ENCODE measurements at places on chromosomes 11 and 22. TPM values are rescaled to one million over a fixed set of nuclear protein-coding genes. Genes with fewer than 3 reads are reported as not detected.

OR51A7 gene
- total RNA-seq, result not detected

PHOX2A gene
- total RNA-seq, result not detected

EMID1 gene
- 18.9 TPM for total RNA-seq

TREH gene
- not detected for total RNA-seq

OR4A16 gene
- total RNA-seq, result not detected

GAL3ST3 gene
- total RNA-seq, result 3.9 TPM

DGCR6 gene
- 3.1 TPM for total RNA-seq

JRKL gene
- total RNA-seq, result 10.6 TPM

TEX12 gene
- total RNA-seq, result not detected

MCAT gene
- 24.0 TPM for total RNA-seq

TRIM22 gene
- total RNA-seq, result 0.89 TPM

TCN2 gene
- 22.9 TPM for total RNA-seq

OR8D1 gene
- total RNA-seq, result not detected

SLC22A25 gene
- not detected for total RNA-seq

PITPNB gene
- 72.6 TPM for total RNA-seq

HPS5 gene
- 17.6 TPM for total RNA-seq

FOLR2 gene
- total RNA-seq, result not detected

C11orf52 gene
- 16.2 TPM for total RNA-seq

DCHS1 gene
- total RNA-seq, result 54.7 TPM

AQP11 gene
- total RNA-seq, result 2.2 TPM

SYT8 gene
- 0.69 TPM for total RNA-seq

ARHGAP20 gene
- 0.07 TPM for total RNA-seq

OR52H1 gene
- 0.26 TPM for total RNA-seq

CCDC15 gene
- 3.8 TPM for total RNA-seq

HTR3A gene
- not detected for total RNA-seq

NCAPD3 gene
- total RNA-seq, result 30.9 TPM

C11orf91 gene
- total RNA-seq, result 0.69 TPM

CDC42BPG gene
- total RNA-seq, result 20.1 TPM

Data from progenitor cell of endocrine pancreas (in vitro differentiated cells).